ENCODE measurements at places on chromosomes 16 and 17.

- DNase-seq: no peak
Measured at GRCh38 chr17:68196394-68197090, 51.3 kb upstream of the AMZ2 start.

GRCh38 chr17:63358111-63358839, 87.8 kb downstream of the CYB561 start:
- no peak for DNase-seq

GRCh38 chr17:2978116-2978515, 85.3 kb downstream of the OR1D5 start:
- no peak for DNase-seq

DNA sequence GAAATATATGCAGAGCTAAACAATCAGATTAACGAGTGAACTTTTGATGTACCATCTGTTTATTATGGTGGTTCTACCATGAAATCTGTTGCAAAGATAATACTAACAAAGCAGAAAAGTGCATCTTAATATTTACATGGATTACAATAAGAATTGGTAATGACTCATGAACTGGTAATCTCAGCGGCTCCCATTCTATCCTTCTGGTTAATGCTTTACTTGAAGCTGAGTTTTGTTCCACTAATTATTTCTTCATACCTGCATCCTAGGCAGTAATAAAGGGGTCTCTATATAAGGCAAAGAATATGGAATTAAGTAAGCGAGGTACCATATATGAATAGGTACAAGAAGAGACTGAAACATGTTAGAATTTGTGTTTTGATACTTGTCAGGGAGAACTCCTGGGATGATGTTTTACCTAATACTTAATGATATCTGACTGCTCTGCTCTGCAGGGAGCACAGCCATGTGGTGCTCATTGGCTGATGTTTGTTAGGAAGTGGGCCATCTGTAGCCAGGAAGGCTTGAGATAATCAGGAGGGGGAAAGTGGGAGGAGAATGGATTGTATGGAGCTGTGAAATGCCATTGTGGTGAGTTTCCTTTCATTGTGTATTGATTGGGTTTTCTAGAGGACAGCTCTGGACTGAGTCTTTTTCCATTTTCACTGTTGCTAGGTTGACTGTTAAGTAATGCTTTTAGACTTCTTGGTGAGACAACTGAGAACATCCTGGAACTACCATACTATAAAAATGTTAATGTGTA, 52.6 kb downstream of the MAP2K6 start:
- DNase-seq: no peak

GRCh38 chr16:17828012-17828411, 357.3 kb upstream of the XYLT1 start:
- DNase-seq: no peak

DNA sequence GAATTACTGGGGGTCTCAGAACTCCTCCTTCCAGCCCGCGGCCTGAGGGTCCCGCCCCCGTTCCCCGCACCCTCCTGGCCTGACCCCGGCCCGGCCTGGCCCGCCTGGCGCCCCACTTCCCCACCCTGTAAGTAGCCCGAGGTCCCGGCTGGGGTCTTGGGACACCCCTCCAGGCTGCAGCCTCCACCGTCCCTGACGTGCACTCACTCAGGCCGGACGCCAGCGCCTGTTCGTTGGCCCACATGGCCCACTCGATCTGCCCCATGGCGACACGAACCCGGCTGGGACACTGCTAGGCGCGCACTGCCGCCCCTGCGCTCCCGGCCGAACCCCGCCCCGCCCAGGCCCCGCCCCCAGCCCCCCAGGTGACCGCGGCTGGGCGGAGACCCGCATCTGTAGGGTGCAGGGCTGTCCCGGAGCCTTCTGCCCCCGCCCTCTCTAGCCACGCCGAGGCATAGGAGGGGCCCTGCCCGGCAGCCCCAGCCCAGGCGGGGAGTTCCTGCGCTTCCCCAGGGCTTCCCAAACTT, at the start of gene CYBA:
Gene CYBA, minus strand, starts transcription at position 305 of the 527 bp plus-strand sequence. Its CDS starts 40 bp downstream, at position 265.
- peak; percentile 90 for DNase-seq

DNA sequence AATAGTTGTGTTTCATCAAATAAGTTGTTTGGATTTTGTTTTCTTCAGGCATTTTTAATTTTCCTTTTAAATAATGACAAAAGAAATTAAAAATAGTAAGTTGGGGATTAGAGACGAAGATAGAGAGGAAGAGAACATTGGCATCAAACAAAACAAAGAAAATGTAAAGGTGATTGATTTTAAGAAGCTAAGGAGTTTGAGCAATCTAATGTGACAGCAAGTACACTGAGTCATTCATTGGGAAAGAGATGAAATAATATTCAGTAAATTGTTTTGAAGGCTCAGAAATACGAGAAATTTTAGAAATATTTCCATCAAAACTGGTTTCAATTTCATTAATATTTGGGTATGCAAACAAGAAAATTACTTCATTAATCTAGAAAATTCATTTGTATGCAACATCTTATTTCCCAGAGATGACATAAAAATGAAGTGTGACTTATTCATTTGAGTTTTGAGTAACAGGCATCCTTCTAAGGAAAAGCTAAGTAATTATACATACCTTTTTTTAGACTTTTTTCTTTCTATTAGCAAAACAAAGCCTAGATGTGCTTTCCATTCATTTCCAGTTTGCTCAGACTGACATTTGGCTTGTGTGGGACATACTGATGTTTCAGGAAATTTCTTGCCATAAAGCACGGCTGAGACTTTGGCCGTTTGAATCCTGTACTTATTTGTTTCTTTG, 66.7 kb downstream of the COX10 start:
- no peak for DNase-seq

DNA sequence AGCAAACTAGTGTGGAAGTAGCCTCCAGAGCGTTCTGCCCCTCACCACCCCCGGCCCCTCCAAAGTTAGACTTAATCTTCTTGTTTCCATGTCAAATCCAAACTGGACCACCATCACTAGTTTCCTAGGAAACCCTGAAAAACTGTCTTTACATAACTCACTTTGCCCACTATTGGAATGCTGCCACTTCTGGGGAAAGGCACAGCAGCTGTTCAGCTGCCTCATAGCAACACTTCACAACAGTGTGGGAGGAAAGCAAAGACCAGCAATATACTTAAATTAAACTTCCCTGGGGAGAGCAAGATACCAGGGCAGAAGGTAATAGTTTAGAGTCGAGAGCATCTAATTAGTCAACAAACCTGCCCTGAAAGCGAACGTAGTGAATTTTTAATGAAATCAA, 452.2 kb downstream of the KCNJ2 start:
- no peak for DNase-seq

DNA sequence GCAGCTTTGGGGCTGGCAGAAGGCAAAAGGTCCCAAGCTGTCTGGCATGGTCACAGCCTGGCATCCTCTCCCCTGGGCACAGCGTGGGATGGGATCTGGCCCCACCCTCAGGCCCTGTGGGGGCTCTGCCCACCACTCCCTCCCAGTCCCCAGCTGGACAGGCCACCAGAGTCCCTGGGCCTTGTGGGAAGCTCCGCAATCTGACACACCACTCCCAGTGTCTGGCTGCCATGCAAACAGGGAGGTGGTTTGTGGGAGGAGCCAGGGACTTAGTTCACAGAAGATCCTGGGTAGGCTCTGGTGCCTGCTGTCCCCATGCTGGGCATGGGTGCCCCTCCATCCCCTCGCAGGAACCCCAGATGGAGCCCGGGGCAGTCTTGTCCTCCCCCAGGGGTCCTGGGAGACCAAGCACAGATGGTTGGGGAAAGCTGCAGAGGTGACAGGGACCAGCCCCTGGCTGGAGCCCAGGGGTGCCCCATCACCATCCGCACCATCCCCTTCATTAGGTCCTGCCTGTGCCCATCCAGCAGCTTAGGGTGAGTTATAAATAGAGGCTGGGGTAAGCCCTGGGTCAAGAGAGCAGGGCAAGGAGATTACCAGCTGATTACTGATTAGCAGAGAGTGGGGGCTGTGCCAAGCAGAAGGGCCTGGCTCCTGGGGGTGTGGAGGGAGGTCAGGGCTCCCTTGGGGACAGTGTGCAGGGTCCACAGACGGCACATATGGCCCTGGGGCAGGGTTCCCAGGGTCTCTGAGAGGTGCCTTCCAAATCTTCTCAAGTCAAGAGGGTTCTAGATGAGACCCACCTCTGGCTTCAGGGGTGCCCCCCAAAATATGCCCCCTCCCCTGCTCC, 6.2 kb downstream of the FSCN2 start:
- DNase-seq: no peak

DNA sequence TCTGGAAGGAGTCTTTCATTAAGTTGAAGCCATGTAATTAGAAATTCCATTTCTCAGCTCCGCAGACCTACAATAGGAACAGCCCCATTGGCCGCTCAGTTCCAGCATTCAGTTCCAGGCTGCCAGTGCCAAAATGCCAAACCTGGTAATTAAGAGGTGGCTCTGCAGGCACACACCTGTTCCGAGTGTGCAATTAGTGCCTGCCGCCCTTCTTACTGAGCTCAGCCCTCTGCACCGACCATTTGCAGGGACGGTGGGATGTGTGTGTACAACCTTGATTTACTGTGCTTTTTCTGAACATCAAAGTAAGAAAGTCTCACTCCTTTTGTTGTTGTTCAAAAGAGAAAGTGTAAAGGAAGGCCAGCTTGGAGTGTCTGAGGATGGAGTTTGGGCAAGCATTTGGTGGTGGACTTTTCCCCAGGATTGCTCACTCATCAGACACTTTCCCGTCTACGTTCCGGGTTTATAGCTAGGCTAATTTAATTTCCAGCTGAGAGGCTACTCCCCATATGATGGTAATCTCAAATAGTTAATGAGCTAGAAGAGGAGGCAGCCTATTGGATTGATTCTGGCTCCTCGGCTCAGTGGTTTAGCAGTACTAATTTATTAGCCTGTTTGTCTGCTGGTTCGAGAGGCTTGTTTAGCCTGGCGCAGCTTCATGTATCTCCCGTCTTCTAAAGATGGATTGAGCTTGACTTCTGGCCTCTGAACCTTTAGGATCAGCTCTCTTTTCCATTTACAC, 20.0 kb downstream of the HS3ST3B1 start:
- no peak for DNase-seq

GRCh38 chr17:19275457-19276127, 38.4 kb downstream of the EPN2 start:
- DNase-seq: no peak

GRCh38 chr17:43702637-43703036, 40.9 kb upstream of the MEOX1 start:
- DNase-seq: no peak
